ENCODE measurements at places on chromosomes 7 and 10.

GRCh38 chr10:15049533-15049932 lies 5.8 kb downstream of the OLAH start:
- no peak for DNase-seq

DNA sequence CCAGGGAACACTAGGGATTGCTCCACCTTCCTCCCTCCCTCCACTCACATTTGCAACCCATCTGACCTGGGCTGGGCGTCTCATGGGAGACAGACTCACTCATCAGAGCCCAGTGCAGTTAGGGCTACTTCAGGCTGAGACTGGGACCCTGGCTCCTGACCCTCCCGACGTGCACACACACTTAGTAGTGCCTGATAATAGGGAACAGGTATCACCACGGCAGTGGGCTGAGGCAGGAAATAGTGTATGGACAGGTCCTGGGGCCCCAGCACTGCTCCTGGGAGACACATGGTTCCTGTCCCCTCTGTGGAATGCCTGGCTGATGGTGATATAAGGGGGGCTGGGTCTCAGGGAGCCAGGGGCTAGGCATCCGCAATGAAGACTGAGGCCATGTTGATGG lies 14.3 kb downstream of the AQP1 start:
- no peak for DNase-seq

- DNase-seq = no peak
Observed at GRCh38 chr7:155791836-155792235, 20.4 kb downstream of the SHH start.

DNA sequence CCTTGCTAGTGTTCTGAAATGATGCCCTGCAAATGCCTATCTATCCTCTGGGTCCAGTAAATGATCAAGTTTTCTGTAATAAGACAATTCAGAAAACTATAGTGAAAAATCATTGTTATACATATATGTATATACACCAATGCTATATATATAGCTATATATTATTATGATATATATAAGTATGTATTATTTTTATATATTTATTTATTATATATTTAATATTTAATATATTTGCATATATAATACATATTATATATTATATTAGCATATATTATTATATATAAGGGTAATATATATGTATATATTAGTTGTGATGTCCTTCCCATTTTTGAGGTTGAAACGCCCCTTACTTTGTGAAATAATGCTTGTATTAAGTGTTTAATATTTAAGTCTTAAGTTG lies 181.4 kb upstream of the CACNA2D1 start:
- no peak for DNase-seq

- peak; percentile 31 for DNase-seq
Observed at GRCh38 chr10:61992671-61993668, 91.5 kb downstream of the ARID5B start.

DNA sequence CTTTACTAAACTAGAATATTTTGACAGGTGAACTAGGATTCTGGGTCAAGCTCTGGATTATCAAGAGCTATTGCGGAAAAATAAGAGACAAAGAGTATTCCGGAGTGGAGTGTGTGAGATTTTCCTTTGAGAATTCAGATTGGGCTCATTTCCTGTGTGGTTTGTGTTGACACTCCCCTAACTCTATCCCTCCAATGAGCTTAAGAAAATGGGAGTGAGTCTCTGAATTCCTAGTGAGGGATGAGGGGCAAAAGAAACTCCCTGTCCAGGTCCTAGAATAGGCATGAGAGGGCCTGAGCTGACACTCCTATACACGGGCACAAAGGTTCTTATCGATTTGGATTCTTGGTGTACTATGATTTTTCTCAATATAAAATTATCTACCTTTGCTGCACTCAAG lies 10.2 kb downstream of the KLF14 start:
- no peak for DNase-seq

- DNase-seq = no peak
Observed at GRCh38 chr10:49050906-49051305, 64.4 kb downstream of the VSTM4 start.

DNA sequence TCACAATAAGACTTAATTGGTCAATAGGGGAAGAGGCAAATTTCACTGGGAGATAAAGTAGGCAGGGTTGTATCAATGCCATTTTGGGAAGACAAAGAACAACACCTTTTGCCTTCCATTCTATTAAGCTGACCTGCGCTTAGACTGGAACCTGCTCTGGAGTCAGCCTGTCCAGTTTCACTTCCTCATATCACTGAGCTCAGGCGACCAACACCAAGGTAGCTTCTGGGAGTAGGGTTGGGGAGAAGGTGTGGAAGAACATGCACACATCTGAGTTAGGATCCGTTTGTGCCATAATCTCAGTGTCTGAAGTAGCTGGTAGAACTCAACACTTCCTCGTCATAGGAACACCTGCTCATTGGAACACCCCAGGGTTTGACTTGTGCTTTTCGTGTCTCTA lies 527.4 kb upstream of the IGFBP3 start:
- DNase-seq = no peak

GRCh38 chr10:29820890-29821461 lies 186.2 kb upstream of the SVIL start:
- no peak for DNase-seq

DNA sequence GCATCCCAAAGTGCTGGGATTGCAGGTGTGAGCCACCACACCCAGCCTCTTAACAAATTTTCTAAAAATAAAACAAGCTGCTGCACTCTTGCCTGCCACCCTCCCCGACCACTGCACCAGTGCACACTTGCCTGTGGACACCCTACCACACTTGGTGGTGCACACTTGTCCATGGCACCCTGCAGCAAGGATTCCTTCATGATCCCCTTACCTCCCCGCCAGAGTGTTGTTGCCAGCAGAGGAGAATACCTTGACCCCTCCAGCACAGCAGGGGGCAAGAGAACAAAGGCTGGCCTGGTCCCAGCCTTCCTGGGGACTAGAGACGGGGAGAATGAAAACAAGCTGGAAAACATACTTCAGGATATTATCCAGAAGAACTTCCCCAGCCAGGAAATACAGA lies 65.9 kb upstream of the KCND2 start:
- DNase-seq = no peak

DNA sequence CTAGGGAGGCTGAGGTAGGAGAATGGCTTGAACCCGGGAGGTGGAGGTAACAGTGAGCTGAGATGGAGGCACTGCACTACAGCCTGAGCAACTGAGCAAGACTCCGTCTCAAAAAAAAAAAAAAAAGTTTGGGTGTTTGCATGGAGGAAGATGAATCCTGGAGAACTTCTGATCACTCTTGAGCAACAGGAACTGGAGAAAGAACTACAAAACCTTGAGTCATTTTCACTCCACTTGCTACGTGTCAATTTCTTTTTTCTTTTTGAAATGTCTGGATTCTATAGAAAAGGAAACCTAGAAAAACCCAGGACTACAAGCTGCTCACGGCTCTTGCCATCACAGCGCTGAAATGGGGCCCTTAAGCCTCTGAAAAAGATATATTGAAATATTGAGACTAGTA lies 189.6 kb upstream of the NRP1 start:
- no peak for DNase-seq

- no peak for DNase-seq
Observed at GRCh38 chr10:97185326-97186058, at the start of gene SLIT1. Gene SLIT1, minus strand, starts transcription at chr10:97185959. Its CDS starts 285 bp downstream, at chr10:97185674.

GRCh38 chr10:49647985-49648795 lies 31.3 kb upstream of the C10orf53 start:
- no peak for DNase-seq

GRCh38 chr10:71534568-71535194 lies 138.0 kb downstream of the CDH23 start:
- no peak for DNase-seq

- DNase-seq = no peak
Observed at GRCh38 chr10:23047201-23048050, 48.0 kb upstream of the MSRB2 start.

- no peak for DNase-seq
Observed at GRCh38 chr7:151682831-151683614, 163.3 kb upstream of the RHEB start.

- no peak for DNase-seq
Observed at GRCh38 chr7:123352973-123353372, 153.2 kb upstream of the SLC13A1 start.

- DNase-seq = no peak
Observed at GRCh38 chr10:65394502-65395297, 1531.1 kb upstream of the LRRTM3 start.

- DNase-seq = no peak
Observed at GRCh38 chr10:106775127-106775526, 389.4 kb downstream of the SORCS1 start.

GRCh38 chr7:156220701-156221100 lies 408.4 kb upstream of the SHH start:
- no peak for DNase-seq

GRCh38 chr10:100697070-100697469 lies 48.3 kb upstream of the PAX2 start:
- DNase-seq = no peak

- DNase-seq = no peak
Observed at GRCh38 chr10:131519723-131520605, 208.4 kb upstream of the TCERG1L start.
